Left renal cortex interstitium (tissue), 4 donors: ENCODE measurements at places on chromosomes 16 and 17.

- DNase-seq = no peak
Measured at GRCh38 chr17:74176546-74177001, 26.9 kb upstream of the RPL38 start.

DNA sequence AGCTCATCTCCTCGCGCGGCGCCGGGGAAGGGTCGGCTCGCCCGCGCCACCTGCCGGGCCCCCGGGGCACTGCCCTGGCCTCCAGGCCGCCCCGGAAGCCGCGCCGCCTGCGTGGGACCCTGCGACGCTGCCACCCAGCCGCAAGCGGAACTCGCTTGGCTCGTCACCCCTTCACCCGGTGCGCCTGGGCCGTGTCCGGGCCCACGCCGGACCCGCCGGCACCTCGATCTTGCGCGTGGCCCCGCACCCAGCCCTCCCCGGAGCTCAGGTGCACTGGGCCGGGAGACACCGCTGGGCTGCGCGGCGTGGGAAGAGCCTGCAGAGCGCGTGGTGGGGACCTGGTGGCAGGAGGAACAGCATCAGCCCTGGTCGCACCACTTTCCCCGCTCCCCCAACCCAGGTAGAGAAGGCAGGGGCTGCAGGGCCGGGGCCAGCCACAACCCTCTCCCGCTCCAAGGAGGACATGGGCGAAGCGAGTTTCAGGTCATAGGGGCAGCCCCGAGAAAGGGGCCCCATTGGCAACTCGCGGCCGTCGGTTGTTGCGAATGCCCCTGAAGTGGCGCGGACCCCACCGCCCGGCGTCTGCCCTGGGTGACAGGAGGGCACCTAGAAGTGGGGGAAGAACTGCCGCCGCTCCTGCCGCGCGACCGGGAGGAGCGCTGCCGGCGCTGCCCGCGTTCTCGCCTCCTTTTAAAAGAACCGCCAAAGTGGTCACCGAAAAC lies 363 bp upstream of the MIF4GD start:
- peak; percentile 57 for DNase-seq

GRCh38 chr17:15157051-15157450 lies 108.1 kb downstream of the PMP22 start:
- DNase-seq = no peak

GRCh38 chr16:4936991-4937781 lies at the start of gene PPL:
Gene PPL (minus strand): TSS chr16:4937148. CDS start chr16:4937045, 103 bp downstream.
- no peak for DNase-seq

DNA sequence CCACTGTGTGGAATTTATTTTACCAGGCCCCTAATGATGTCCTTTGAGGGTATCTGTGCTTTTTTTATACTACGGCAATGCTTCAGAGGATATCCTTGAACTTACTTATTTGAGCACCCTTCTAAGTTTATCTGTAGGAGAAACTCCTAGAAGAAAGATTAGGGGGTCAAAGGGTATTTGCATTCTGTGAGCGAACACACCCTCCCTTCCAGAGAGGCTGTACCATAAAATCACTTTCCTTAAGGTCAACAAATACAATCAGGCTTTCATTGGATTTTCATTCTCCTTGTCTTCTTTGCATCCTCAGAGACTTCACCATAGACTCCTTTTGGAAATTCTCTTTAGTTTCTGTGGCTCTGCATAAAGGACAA lies 4.7 kb upstream of the C1QTNF1 start:
- DNase-seq = no peak

DNA sequence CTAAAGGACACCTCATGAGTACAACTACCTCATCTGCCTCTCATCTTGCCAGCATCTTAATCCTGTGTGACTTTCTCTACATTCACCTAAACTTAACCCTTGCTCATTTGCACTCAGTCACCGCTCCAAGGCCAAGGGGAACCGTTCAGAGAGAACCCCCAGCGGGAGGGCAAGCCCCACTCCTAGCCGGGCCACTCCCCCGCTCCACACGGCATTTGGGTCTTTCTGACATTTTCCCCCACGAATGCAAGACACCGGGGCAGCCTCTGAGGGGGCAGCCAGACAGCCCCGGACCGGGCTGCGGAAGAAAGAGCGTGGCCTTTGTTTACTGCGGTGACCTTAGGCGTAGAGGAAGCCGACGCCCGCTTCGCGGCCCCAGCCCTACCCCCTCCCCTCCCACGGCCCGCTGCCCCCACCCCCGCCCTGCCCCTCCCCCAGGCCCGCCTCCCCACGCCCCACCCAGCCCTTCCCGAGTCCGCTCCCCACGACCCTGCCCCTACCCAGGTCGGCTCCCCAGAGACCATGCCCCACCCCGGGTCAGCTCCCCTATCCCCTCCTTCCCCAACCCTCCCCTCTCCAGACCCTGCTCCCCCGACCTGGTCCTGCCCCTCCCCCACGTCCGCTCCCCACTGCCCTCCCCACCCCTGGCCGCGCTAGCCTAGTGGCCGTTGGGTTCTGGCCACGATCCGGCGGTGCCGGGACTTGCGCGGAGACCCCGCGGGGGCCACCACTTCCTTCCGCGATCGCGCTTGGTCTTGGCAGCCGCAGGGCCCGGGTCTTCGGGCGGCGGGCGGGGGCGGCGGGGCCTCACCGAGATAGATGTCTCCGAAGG lies 789 bp downstream of the CSNK1D start:
- DNase-seq = no peak

DNA sequence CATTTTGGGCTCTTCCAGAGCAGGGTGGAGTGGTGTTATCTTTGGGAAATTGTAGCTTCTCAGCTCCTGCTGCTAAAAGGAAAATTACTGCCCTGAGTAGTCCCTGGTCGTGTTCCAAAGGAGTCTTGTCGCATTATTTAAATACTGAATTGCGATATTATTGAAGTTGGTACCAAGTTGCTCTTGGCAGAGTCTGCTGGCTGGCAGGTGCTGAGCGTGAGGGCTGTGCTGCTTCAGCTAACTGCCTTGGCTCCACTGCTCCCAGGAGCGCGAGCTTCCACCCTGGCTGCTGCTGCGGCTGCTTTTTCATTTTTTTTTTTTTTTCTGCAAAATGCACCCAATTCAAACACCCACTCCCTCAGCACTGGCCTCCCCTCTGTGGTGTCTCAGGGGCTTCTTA lies 289.8 kb downstream of the MAF start:
- DNase-seq = no peak

GRCh38 chr17:55110521-55110920 lies 142.0 kb downstream of the STXBP4 start:
- DNase-seq = no peak

- no peak for DNase-seq
Measured at GRCh38 chr16:15464401-15465186, 30.2 kb downstream of the BMERB1 start.

GRCh38 chr16:29893553-29893952 lies 5.8 kb downstream of the SEZ6L2 start:
- DNase-seq = no peak

- no peak for DNase-seq
Measured at GRCh38 chr16:56341656-56342399, 83.5 kb downstream of the AMFR start.

DNA sequence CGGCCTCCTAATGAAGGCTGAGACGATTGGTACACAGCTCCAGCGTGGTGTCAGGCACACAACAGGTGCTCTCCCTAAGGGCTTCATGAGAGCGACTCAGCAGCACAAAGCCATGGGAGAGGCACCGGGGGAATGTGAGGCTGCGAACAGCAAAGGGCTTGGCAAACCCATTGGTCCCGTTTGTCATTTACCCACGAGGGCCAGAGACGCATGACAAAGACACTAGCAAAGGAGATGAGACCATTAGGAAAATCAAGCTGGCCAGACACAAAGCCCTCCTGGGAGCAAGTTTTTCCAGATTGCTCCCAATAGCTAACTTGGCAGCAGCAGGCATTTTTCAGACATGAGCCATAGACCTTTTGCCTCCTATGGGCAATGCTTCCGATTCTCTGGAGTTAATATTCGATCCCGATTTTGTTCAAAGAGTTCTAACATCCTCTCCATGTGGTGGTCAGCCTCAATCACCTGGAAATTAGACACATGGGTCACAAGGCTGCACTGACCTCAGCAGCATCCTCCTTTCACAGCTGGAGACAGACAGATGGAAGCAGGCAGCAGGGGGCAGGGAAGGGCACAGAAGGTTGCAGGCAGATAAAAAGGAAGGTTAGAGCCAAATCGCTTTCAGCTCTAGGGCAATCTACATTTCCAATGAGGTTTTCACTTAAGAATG lies 38.2 kb downstream of the TK2 start:
- DNase-seq = no peak

GRCh38 chr16:80103463-80103862 lies 437.3 kb upstream of the DYNLRB2 start:
- no peak for DNase-seq

DNA sequence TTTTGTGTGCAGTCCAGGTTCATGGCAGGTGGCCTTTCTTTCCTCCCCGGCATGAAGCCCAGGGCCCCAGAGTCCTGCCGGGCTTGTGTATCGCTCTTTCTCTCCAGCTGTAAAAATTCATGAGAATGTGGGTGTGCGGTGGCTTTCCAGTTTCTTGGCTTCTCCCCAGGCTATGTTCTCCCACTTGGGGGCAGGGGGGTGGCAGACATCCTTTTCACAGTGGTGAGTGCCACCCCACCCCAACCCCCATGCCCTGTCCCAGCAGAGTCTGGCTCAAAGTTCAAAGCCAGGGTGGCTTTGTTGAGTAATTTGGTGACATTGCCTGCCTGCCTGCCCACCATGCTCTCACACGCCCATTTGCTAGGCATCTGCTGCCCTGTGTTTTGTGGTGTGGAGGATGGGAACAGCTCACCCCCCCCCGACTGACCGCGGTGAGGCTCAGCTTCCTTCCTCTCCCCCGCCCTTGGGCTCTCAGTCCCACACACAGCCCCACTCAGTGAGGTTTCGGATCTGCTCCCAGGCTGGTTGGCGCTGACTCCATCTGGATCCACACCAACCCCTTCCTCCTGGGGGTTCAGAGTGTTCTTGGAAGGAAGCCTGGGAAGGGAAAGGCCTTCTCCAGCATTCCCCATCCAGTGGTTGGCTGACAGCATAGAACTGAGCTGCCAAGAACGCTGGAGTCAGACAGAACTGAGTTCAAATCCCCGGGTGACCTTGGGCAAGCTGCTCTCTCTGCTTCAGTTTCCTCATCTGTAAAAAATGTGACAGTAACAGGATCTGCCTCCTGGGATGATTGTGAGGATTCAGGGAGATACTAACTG lies 36.0 kb downstream of the CHD9 start:
- no peak for DNase-seq

GRCh38 chr16:49292413-49292812 lies 10.8 kb upstream of the CBLN1 start:
- no peak for DNase-seq

- no peak for DNase-seq
Measured at GRCh38 chr17:77118251-77118928, 22.4 kb upstream of the SEC14L1 start.

- no peak for DNase-seq
Measured at GRCh38 chr17:15446036-15446435, 21.4 kb downstream of the CDRT4 start.

DNA sequence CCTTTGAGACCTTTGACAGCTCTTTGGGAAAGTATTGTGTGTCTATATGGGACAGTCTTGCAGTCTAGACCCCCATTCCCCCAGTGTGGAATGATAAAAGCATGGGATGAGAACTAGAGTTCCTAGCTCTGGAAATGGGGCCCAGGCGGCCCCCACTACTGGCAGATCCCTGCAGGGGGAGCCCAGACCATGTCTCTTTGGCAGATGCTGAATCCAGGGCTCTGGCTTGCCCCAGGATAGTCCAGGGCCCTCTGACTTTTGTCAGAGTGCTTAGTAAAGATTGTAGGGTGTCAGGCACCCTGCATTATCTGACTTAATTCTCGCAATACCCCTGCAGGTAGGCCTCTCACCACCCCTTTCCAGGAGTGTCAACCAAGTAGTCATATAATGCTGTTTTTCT lies 8.3 kb downstream of the ALKBH5 start:
- no peak for DNase-seq

DNA sequence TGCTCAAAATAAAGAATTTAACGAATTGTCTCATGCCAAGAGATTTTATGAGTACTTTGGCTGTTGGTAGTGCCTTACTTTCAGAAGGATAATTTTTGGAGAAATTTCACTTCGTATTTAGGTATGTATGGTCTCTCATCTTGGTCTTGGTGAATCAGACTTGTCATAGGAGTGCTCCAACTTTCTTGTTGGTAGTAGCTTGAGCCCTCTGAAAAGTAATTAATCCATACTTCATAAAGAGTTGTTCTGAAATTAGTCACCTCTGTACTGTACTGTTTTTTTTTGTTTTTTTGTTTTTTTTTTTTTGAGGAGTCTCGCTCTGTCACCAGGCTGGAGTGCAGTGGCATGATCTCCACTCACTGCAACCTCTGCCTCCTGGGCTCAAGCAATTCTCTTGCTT lies 11.6 kb downstream of the ZNRF1 start:
- no peak for DNase-seq

GRCh38 chr17:73795730-73796129 lies 151.5 kb upstream of the SDK2 start:
- DNase-seq = no peak

DNA sequence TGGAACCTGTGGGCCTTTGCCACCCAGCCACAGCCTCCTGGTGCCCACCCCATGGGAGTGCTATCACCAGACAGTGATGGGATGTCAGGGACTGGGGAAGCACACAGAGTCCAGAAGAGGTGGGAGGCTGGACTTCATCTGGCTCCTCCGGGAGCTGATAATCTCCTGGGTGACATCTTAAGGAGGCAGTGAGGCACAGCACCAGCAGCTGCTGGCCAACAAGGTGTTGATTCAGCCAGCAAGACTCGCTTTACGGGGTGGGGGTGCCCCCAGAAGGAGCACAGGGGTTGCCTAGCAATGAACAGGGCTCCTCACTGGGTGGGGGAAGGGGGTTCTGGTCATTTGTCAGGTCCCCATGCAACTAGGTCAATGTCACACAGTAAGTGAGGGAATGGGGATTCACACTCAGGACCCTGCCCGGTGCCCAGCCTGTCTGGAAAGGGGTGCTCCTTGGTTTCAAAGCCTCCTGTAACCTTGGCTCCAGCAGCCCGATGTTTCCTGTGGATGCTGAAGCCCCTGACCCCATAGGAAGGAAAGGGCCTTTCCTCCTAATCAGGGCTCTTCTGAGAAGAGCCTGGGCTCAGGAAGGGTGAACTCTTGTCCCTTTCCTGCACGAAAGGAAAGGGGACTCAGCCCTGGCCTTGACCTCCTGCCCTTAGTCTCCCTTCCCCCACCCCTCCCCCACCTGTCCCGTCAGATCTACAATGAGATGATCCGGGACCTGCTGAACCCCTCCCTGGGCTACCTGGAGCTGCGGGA lies 17.7 kb downstream of the KIF19 start:
- DNase-seq = no peak

GRCh38 chr16:77462894-77463293 lies 28.1 kb upstream of the ADAMTS18 start:
- no peak for DNase-seq

DNA sequence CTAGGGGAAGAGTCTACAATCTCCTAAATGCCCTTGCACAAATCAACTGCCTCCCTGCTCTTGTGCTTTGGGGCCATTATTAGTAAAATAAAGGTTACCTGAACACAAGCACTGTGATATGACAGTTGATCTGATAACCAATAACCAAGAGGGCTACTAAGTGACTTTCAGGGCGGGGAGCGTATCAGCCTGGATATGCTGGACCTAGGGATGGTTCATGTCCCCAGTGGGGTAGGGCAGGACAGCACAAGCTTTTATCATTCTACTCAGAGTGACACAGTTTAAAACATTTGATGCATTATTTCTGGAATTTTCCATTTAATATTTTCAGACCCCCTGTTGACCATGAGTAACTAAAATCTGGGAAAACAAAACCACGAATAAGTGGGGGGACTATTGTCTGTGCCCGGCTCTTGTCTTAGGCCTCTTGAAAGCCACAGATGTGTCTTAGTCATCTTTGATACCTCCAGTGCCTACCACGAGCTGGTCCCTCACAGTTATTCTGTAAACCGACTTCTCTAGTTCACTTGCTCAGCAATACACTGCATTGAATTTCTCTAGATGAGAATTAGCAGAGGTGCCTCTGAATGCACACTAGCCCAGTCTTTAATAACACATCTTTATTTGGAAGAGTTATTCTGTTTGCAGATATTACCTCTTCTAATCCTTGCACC lies 94.6 kb upstream of the DHX40 start:
- DNase-seq = no peak
